ENCODE measurements at places on chromosomes 6 and 20. TPM values are rescaled to one million over a fixed set of nuclear protein-coding genes. Genes with fewer than 3 reads are reported as not detected.

Gene SH3BGRL2
- total RNA-seq, result 0.12 TPM

DNA sequence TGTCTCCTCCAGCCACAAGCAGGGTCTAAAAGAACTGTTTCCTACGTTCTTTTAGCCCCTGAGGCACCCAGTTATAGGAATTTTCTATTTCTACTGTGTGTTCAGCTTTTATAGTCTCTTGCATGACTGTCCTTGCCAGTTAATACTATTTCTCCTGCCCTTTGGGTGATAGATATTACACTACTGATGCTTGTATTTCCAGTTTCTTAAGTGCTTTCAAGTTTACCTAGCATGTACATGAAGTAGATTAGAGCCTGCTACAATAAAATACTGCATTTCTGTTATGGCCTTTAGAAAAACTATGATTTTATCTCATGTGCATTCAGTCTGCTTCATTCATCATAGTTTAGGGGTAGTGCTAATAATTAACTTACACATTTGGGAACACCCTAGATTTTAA lies 89.6 kb downstream of the FOXO3 start:
- no peak for DNase-seq
- no peak overlapping the region for H3K27ac ChIP-seq
- H3K36me3 ChIP-seq, result peaks cover 2% of the 10 kb centered on the region
- no peak overlapping the region for H3K4me3 ChIP-seq

GRCh38 chr20:36181934-36182603 lies 27.5 kb downstream of the EPB41L1 start:
- no peak overlapping the region for H3K4me3 ChIP-seq
- no peaks in the 10 kb centered on the region for H3K4me1 ChIP-seq
- H3K27ac ChIP-seq, result no peak overlapping the region
- H3K36me3 ChIP-seq, result no peaks in the 10 kb centered on the region
- H3K27me3 ChIP-seq, result no peaks in the 10 kb centered on the region
- DNase-seq, result no peak

GRCh38 chr6:157335829-157336228 lies 12.5 kb upstream of the TMEM242 start:
- no peaks in the 10 kb centered on the region for H3K36me3 ChIP-seq
- H3K27me3 ChIP-seq, result peaks cover 38% of the 10 kb centered on the region
- DNase-seq, result no peak
- no peaks in the 10 kb centered on the region for H3K4me1 ChIP-seq

Gene MAFB
- not detected for total RNA-seq

Measured in activated CD4-positive, alpha-beta memory T cell treated with anti-CD3 and anti-CD28 coated beads for 36 hours (primary cell).